Omental fat pad (tissue), 4 donors: ENCODE measurements at places on chromosomes 2 and 18.

GRCh38 chr2:19416784-19417684 is 58.6 kb upstream of the OSR1 start:
- DNase-seq: no peak

DNA sequence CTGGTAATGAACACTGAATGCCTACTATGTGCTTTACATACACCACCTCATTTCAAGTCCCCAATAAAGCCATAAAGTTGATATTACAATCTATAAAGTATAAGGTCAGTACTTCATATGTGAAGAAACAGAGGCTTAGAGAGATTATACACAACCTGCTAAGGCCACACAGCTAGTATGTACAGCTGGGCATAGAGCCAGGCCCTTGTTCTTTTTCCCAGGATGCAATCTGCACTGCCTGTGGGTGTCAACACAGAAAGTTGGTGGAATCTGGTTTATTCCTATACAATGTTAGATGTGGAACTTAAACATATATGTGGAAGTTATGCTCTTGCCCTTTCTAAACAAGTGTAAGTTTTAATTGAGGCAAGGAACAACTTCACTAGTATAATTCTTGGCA is 32.8 kb downstream of the INSIG2 start:
- no peak for DNase-seq

- no peak for DNase-seq
Observed at GRCh38 chr18:72107647-72108383, 436.3 kb downstream of the CBLN2 start.

DNA sequence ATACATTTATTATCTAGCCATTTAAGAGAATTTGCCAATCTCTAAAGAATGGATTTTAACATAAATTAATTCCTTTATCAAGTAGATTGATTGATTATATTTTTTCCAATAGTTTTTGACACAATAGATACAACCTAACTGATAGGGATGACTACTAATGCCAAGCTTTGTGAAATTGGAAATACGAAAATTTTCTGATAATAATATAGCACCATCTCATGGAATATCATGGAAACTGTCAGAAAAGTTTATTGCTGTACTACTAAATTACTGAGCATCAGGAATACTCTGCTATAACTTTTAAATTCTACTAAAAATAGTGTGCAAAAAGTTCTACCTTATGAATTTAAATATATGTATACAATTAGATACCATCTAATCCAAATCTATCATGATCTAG is 101.8 kb upstream of the MAP2 start:
- DNase-seq: no peak

DNA sequence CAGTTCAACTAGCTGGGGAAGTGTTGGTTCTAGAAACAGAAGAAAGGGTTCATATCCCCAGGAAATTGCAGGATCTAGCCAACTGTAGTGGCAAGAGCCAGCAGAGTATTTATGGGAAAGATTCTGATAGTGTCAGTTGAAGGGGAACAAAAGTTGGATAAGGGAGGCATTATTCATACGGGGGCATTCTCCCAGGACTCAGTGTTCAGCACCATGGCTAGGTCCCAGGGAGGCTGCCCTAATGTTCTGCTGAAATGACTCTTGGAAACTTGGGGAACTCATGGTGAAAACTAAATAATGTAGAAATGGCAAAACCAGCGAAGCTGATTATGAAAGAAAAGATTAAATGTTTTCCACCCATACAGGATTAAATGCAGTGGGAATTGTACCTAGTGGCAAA is 543.7 kb downstream of the TRIB2 start:
- no peak for DNase-seq

DNA sequence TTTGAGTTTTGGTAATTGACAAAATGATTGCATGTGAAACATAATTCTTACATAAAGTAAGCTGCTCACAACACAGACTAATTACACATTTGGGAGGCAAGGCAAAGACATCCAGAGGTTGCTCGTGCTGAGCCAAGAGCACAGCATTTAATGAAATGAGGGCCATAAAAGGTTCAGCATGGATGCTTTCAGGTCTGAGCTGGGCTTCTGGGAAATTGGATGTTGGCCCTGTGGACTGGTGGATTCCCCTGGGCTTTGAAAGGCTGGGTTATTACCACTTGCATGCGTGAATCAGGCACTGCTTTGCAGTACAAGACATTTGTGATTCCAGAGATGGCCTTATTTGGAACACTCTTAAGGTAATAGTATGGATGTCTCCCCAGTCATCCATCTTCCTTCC is 533.5 kb upstream of the NRP2 start:
- DNase-seq: no peak

GRCh38 chr2:220165401-220165800 is 538.0 kb downstream of the SLC4A3 start:
- DNase-seq: no peak

DNA sequence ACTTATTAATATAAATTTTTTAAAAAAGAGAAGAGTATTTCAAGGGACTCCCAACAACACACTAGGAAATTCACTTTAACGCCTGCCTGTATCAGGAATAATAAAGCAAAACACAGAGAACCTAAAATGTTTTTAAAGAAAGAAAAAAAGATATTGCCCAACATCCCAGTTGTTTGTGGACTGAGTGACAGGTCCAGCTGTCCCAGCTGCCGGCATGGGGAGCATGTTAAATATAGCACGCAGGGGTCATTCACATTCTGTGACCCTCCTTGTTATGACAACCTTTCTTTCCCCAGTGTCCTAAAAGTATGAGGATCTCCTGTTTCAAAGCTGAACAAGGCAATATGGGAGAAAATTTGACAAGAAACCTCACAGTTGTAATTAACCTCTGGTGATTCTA is 4.4 kb downstream of the KLHL41 start:
- no peak for DNase-seq

DNA sequence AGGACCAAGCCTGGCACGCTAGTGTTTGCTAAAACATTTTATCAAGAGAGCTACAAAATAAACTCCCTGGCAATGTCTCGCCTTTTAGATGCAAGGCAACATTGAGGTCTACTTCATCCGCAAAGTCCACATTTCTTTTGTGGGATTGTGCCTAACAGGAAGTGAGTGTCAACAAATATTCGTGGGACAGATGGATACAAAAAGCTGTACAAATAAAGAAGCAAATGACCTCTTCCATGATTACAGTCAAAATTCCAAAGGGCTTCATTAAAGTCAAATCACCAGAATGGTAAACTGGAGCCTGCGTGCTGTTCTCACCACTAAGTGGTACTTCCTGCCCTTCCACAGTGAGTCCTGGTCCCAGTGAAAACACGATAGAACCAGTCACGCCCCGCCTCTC is 40.4 kb downstream of the L3MBTL4 start:
- no peak for DNase-seq

DNA sequence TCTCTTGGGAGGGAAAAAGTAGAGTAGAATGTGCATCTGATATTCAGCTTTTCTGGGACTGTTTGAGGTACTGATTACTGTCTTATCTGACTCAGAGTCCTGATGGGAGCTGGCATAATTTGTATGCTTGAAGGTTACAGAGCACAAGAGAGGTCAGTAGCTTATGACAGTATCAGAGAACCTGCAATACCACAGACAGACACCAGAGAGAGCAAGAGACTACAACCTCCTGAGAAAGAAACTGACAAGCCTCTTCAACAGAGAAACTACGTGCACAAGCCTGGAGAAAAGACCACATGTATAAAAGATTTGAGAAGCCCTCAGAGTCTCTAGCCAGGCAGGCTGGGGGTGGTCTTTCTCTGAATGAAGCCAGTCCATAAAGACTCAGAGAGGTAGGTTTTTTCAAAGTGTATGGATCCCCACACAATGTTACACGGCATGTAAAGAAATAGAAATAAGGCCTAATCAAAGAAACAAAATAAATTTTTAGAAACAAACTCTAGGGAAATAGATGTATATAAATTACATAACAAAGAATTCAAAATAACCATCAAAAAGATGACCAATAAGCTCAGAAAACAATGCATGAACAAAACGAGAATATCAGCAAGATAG is 568.3 kb downstream of the LRRTM4 start:
- DNase-seq: no peak

- DNase-seq: no peak
Observed at GRCh38 chr2:193668557-193669323, 1474.0 kb upstream of the TMEFF2 start.
